ENCODE measurements at places on chromosomes 7 and 10.

DNA sequence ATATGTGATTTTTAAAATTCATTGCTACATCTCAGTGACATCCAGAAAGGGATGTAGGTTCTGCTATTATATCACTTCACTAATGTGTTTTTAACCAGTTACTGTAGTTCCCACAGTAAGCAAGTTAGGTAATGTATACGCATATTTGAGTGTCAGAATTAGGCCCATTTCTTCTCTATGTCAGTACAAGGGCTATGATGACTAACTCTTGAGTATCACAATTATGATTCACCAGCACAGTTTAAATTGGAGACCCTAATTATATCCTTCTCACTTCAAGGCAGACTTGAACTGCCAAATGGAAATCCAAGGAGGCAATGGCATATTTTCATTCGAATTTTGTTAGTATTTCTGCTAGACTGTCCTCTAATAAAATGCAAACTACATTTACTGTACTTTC lies 23.6 kb downstream of the BZW2 start:
- no peak for DNase-seq

DNA sequence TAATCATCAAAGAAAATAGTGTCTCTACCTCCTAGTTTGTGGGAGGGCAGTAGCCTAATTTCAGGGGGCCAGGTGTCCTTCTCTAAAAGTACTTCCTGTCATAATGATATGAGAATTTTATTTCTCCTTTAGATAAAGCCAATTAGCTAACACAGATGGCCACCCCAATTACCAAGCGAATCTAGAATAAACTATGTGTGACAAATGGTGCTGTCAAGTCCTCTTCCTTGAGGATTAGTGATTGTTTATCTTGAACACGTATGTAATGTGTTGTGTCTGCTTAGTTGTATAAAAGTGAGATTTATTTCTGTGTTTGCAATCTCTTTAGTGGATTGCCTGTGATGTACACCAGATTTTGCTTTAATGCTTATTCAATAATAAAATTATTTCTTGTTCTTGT lies 1120.0 kb downstream of the SORCS1 start:
- no peak for DNase-seq

GRCh38 chr10:125147971-125148439 lies 12.4 kb downstream of the CTBP2 start:
- DNase-seq: no peak

- no peak for DNase-seq
These were observed 16.3 kb downstream of the CASD1 start for GRCh38 chr7:94525923-94526322.

DNA sequence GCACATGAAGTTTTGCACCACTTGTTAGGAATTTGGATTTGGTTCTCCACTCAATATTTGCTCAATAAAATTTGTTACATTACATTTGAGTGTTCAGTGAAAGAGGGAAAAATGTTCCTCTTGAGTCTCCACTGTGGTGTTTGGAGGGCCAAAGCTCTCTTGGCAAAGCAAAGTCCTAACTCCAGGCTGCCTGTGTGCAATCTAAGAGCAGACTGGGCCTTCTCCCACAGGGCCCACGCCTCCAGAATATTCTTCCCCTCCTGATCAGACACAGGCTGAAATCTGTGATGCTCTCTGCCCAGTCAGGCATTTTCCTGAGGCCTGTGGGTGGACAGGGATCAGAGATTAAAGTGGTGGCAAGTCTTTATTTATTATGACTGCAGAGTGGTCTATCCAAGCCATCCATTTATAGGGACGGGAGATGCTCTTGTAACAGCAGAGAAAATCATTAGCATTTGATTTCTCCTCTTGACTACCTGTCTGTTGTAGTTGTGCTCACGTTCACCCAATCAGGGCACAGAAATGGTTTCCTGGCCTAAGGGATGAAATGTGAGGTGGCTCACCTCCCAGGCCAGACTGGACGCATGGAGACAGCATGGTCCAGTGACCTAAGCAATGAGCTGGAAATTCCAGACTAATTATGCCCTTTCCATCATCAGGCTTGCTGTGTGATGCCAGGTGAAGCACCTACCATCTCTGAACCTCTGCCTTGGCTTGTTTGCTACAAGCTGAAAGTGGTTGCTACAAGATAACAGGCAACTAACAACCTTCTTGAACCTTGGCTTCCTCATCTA lies 147.1 kb upstream of the NRBF2 start:
- no peak for DNase-seq

- DNase-seq: no peak
These were observed 12.2 kb upstream of the FEZF1 start for GRCh38 chr7:122316467-122317388.

GRCh38 chr10:103747193-103747865 lies 108.0 kb downstream of the SH3PXD2A start:
- no peak for DNase-seq

GRCh38 chr7:82699773-82700186 lies 256.2 kb upstream of the CACNA2D1 start:
- DNase-seq: no peak
